ENCODE measurements at places on chromosomes 3 and 15. TPM values are rescaled to one million over a fixed set of nuclear protein-coding genes. Genes with fewer than 3 reads are reported as not detected.
A peak's percentile ranks its signal among the peaks of the same experiment; 100 is the strongest.

GRCh38 chr15:63869371-63870042 lies 35.8 kb upstream of the HERC1 start:
- DNase-seq = no peak

GRCh38 chr3:55486857-55487380 lies at the start of gene WNT5A:
TSS of gene WNT5A (minus strand) at chr3:55487306. CDS start at chr3:55486985, 321 bp downstream.
- no peak for DNase-seq

DNA sequence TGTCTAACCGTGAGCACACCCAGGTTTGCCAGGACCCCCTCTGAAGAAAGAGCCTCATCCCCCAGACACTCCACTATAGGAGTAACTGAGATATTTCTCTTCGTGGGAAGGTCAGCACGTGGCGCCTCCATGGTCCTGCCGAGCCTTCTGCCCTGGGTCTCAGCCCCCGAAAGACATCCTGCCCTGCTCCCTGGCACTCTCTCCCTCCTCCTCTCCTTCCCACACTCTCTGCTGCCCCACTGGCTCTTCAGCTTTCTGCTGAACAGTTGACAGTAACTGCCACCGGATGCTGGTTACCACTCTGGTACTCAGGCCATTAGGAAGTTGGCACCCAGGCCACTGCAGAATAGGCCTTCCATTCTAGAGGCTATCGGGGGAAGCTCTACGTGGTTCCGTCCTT lies 185.2 kb downstream of the UACA start:
- no peak for DNase-seq

DNA sequence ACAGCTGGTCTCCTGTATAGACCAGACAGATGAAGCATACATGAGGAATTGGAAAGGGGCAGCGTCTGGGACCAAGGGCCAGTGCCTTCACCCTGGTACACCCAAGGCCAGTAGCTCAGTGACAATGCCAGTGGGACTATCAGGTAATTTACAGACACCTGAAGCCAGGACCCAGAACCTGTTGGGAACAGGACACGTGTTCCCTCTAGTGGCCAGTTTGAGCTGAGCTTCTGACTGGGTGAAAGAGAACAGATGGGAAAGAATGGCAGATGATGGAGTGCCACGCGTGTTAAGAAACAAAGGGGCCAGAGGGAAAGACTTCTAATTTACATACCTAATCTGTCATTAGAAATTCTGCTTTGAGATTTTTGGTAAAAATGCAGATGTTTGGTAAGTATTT lies 5.1 kb upstream of the SLC25A38 start:
- DNase-seq = peak; percentile 78

NCEH1 gene
- total RNA-seq = 3.5 TPM

ALDH1A2 gene
- total RNA-seq = not detected

GRCh38 chr3:89262309-89262929 lies 155.0 kb downstream of the EPHA3 start:
- no peak for DNase-seq

DNA sequence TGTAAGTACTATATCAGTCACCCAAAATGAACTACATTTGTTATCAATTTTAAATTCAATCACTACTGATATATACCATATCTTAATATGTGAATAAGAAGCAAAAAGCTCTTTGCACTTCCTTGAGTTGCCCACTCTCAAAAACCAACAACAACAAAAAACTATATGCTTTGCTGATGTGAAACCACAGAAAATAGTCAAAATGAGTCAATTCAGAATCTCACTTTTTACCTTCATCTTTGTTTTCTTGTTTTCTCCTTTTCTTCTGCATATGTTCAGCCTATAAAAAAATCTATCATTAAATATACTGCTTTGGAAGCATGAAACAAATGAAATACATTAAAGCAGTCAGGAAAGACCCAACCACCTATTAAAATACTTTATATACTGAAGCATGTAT lies 80.7 kb downstream of the UBR1 start:
- DNase-seq = no peak

DNA sequence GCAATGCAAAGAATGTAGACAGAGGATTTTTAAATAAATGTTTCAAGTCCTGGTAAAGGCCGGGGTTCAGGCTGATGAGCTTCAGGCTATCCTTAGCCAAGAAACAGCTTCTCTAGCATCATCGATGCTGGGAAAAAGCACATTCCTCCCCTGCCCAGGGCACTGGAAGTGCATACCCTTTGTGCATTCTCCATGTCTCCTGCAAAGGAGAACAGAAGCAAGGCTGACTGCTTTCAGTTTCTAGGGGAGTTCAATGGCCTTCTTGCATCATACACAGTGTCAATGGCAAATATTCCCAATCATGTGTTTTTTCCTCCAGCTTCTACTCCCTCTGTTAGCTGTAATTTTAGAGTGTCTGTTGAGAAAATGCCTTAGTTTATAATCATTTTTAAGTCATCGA lies 59.9 kb downstream of the GPR176 start:
- no peak for DNase-seq

DNA sequence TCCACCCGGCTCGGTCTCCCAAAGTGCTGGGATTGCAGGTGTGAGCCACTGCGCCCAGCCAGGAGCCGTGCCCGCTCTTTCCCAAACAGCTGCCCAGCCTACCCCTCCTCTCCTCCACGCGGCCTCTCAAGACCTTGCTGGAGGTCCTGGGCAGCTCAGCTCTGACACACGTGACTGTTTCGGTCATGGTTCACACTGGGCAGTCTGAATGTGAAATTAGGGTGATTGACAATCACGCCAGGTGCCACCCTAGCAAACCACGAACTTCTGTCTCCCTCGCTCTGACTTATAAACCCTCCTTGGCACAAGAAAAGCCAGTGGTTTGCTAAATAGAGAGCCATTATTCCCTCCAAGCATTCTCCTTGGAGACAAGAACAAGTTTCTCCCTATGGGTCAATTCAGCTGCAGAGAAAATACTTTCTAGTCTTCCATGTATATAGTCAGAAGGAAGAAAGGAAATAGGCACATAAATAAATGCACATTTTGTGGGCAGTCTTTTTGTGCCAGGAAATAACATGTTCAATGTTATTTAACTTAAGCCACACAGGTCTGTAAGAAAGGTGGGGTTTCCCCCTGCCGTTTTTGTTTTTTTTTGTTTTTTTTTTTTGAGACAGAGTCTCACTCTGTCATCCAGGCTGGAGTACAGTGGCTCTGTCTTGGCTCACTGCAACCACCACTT lies 121.9 kb upstream of the MEF2A start:
- DNase-seq = no peak

MED12L gene
- total RNA-seq = 2.0 TPM

NANOGP8 gene
- total RNA-seq = not detected

DNA sequence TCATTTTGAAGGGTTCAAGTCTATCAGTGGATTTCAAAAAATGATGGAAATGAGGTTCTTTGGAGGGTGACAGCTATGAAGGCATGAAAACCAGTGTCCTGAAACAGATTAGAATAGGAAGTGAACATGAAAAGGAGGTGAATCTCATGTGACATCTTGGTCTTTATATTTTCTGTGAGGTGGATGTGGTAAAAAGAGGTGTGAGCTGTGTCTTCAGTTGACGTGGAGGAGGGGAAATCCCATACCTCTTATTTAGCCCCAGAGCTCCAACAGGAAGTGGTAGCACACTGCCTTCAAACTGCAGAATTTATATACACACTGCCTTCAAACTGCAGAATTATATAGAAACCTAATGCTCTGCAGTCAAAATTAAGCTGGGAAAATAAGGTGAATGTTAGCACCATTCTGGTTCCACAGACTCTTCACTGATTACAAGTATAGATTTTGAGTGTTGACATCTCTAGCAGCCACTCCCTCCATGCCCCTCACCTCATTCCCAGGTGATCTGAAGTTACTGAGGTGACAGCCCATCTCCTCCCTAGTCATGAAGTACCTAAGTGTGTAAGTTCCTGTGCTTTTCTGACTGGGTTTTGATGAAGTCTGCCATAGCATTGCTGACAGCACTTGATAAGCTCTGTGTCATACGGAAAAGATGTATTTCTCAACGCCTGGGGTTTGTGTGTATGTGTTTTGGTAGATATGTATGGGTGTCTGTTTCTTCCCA lies 2.7 kb downstream of the RAB8B start:
- peak; percentile 72 for DNase-seq

GRCh38 chr3:102511639-102512038 lies 76.8 kb downstream of the ZPLD1 start:
- no peak for DNase-seq

DNA sequence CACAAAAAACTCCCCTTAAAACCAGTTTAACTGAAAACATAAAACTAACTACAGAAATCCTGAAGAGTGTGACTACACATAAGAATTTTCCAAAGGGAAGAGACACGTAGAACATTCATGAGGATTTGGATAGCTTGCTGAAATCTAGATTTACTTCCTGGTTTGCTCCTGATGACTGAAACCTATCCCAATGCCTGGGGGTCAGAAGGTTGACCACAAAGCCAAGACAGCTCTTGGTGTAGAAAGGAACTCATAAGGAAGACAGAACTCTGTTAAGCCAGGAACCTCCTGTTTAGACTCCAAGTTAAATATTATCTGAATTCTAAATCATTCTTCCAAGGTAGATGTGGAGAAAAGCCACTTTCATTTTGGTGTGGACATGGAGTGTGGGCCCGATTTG lies 92.8 kb downstream of the TFG start:
- DNase-seq = no peak

SUCLG2 gene
- 81.3 TPM for total RNA-seq

- no peak for DNase-seq
Measured at GRCh38 chr3:168843481-168843880, 747.8 kb upstream of the GOLIM4 start.

GRCh38 chr3:12558706-12559105 lies 1.8 kb downstream of the MKRN2 start:
- no peak for DNase-seq

DNA sequence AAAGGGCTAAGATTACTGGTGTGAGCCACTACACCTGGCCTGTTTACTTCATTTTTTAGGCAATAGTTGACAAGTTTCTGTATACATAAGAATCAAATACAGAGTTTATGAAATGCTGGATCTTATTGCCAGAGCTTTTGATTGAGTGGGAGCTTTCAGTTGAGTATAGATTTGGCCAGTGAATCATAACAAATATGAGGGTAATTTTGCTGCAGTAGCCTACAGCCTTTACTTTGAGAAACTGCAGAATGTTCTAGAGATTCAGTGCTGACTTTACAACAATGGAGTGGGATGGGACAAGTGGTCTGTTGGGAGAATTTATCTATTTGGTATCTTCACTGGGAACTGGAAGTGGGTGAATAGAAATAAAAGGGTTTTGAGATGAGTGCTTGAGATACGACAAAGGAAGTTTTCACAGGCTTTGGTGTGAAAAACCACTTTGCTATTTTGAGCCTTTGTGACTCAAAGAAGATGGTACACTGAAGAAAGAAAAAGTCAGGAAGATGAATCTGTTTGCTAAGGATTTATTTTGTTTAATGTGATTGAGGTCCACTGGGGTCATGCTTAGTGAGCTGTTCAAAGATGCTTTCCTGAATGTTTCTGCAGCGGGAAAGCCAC lies 227.8 kb downstream of the UBE2E2 start:
- no peak for DNase-seq

SKOR1 gene
- 0.07 TPM for total RNA-seq

DNA sequence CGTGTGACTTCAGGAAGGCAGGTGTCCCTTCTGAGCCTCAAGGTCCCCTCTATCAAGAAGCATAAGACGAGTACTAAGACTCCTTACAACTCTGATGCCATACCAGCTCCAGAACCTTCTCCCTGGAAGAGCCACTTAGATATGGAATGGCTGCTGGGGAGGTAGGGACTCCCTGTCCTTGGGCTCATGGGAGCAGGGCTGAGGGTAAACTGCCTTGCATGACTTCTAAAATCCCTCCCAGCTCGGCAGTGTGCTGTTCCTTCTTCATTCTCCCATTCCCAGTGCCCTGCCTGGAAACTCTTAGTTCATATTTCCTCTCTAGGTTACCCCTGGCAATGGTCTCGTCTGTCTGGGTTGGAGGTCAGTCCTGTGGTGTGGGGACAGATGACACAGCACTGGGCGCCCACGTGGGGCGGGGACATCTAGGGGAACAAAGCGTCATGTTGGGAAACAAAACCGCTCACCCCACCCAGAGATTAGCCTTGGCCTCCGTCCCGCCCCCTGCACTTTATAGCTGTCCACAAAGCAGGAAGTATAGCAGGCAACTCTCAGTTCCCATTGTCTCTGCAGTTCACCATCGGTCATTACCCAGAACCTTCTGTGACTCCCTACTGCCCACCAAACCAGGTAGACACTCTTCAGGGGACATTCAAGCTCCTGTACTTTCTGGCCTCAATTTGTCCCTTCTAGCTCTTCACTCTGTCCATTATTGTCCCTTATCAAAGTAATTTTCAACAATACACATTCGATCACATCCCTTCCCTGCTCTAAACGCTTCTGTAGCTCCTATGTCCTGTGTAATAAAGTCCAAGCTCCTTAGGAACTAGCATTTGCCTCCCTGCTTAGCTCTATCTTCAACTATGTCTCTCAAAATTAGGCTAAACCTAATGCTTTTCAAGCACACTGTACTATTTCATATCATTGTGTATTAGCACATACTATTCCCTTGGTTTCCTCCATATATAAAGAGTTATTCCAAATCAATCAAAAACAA lies 73.8 kb downstream of the IQSEC1 start:
- no peak for DNase-seq

DNA sequence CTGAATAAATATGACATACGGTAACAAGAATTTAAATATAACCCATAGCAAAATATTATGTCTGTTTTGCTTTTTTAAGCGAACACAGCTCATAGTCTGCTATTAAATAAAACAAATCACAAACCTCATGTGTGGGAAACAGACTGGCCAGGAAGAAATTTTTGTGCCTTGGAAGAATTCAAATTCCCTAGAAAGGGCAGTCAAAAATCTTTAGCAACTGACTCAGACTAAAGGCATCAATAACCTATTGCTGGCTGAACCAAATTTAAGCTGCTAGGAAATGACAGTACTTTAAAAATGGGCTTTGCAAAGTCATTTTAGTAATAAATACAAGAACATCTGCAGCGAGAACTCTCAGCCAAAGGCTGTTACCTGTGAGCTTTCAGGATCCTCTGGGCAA lies 151.4 kb downstream of the PLD1 start:
- no peak for DNase-seq

GRCh38 chr3:138197524-138197923 lies 10.4 kb downstream of the ARMC8 start:
- DNase-seq = no peak

DNA sequence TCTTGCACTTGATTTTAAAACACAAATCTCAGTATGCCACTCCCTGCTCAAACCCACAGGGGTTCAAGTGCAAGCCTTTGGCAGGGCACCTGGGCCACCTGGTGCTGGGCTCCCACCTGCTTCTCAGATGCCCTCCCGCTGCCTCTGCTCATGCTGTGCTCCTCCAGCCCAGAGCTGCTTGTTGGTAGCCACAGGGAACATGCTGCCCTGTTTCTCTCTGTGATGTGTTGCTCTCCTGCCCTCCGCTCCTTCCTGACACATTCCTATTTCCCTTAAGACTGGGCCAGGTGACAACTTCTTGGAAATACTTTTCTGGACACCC lies 27.1 kb upstream of the KY start:
- no peak for DNase-seq

DNA sequence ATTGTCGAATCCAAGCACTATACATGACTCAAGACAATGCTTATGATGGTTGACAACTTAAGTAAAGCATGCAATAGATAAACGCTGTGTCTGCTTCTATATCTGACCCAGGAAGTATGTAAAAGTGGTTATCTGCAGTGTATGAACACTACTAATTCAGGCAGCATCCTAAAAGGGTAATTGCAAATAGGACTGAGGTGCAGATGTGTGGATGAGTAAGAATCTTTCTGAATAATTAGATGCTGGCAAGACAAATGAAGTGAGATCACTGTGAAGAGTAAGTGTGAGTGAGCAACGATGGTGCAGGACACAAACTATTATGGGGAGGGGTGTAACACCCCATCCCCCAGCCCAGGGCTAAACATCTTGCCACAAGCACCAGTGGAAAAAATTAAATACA lies 195.7 kb upstream of the CHRNA7 start:
- DNase-seq = no peak

- DNase-seq = no peak
Measured at GRCh38 chr3:121399820-121400219, 146.0 kb downstream of the POLQ start.

CD86 gene
- total RNA-seq = not detected

All from activated naive CD4-positive, alpha-beta T cell treated with anti-CD3 and anti-CD28 coated beads for 36 hours (primary cell).